Activated CD4-positive, alpha-beta T cell treated with anti-CD3 and anti-CD28 coated beads for 1 hour (primary cell): ENCODE measurements at places on chromosomes 12 and 14.

DNA sequence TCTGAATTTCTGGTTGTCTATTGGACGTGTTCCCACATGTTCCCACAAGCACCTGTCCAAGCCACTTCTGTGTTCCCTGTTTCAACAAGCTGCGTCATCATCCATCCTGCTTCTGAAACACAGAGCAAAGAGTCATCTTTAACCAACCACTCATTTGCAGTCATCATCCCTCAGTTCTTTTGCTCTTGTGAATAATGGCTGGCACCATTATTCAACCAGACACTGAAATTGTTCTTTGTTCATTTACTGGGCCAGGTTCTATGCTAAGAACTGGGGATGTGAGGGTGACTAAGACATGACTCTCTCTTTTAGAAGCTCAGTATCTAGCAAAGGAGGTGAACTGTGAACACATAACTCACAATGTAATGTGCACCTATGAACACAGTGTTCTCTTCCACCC is 40.7 kb upstream of the ANO4 start:
- DNase-seq: no peak

GRCh38 chr12:1518591-1519516 is 75.5 kb downstream of the FBXL14 start:
- no peak for DNase-seq

- peak; percentile 15 for DNase-seq
These were observed 421.7 kb downstream of the VRK1 start for GRCh38 chr14:97218691-97219430.

GRCh38 chr12:94805749-94806529 is 155.6 kb upstream of the TMCC3 start:
- DNase-seq: no peak

DNA sequence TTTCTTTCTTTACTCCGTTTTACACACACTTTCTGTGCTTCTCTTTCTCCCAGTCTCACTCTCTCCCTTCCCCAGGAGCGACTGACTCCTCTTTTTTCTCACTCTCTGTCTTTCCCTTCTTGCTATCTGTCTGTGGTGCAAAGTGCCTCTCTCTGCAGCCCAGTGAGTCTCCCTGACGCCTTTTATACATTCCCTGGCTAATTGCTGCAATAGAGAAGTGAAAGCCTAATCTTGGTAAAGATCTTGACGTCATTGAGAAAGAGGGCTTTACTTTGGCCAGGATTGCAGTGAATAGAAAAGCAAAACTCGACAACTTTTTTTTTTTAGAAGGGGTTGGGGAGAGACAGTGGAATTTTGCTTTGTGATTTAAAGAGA is 706 bp upstream of the DIO2 start:
- DNase-seq: no peak

DNA sequence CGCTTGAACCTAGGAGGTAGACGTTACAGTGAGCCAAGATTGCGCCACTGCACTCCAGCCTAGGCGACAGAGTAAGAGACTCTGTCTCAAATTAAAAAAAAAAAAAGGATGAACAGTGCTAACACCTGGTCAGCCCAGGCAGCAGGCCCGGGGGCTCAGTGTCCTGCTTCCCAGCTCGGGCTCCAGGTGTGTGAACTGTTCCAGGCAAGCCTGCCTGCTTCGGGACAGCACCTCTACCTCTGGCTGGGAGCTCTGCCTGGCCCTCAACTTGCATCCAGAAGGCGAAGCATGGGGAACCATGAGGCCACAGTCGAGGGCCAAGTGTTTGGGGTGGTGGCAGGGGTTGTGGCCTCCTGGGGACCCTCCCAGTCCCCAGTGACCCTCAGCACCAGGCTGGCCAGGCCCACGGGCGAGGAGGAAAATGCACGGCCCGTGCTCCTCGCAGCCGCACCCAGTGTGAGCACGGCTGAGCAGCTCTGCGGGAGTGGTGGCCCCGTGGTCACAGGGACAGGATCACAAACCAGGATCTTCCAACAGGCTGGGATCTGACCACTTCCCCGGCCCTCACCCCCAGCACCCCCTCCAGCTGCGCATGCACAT is 15.5 kb downstream of the CDCA4 start:
- DNase-seq: no peak

DNA sequence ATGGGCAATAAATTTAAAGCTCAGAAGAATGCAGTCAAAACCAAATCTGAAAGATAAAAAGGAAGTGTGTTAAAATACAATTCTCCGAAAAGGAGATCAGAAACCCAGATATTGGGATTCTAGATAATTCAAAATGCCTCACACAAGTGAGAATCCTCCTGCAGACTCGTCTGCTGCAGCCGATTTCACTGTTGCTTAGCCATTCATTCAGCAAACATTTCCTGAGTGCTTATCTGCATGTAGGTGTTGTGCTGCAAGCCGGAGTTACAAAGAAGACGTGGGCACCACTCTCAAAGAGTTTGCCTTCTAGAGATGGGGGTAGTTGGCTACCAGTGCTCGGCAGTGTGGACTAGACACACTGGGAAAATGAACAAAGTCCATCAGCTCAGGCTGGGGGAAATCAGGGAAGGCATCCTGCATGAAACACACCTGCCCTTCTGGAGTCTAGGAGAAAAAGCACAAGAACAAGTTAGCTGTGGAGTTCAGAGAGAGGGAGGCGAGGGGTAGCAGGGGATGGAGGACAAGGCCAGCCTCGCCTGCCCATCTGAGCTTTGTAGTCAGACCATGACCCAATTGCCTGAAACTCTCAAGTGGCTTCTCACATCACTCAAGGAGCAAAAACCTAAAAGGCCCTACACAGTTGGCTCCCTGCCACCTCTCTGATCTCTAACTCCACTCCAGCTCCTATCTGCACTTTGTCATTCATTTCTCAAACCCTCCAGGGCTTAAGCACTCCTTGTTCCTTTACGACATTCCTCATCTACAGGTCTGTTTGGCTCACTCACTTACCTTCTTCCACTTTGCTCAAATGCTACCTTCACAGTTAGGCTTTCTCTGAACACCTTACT is 310.0 kb upstream of the DDHD1 start:
- DNase-seq: no peak

GRCh38 chr12:75479963-75480461 is 543 bp upstream of the GLIPR1 start:
- no peak for DNase-seq

- no peak for DNase-seq
These were observed 12.2 kb downstream of the FAIM2 start for GRCh38 chr12:49891476-49891875.

GRCh38 chr12:9144730-9145106 is 29.0 kb upstream of the A2M start:
- DNase-seq: no peak

DNA sequence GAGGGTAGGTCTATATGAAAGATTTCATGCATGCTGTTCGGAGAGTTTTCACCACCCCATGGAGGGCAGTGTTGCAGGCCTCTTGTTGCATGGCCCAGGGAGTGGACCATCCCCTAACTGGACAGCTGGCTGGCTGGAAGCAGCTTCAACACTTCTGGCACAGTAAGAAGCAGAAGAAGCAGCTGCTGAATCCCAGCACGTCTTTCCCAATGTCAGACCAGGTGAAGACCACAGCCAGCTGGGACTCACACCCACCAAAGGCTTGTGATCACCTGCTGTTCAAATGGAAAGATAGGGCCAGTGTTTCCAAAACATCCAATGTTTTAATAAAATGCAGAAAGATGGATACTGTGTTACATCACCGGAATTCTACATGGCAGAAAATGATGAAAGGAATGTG is 1423.6 kb downstream of the AACS start:
- DNase-seq: no peak

DNA sequence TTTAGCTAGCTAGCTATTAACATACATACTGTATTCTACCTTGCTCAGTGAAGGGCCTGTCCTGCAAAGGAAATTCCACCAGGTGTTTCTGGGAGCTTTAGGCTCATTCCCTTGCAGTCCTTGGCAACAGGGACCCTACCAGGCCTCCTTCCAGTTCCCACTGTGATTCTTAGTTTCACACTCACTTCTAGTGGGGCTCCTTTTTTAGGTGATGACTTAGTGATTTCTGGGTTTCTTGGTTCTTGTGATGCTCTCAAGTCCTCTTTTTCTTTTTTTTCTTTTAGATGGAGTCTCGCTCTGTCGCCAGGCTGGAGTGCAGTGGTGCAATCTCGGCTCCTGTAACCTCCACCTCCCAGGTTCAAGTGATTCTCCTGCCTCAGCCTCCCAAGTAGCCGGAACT is 10.4 kb upstream of the STRN3 start:
- no peak for DNase-seq
